ENCODE measurements at places on chromosomes 6 and 20.
A peak's percentile ranks its signal among the peaks of the same experiment; 100 is the strongest.

DNA sequence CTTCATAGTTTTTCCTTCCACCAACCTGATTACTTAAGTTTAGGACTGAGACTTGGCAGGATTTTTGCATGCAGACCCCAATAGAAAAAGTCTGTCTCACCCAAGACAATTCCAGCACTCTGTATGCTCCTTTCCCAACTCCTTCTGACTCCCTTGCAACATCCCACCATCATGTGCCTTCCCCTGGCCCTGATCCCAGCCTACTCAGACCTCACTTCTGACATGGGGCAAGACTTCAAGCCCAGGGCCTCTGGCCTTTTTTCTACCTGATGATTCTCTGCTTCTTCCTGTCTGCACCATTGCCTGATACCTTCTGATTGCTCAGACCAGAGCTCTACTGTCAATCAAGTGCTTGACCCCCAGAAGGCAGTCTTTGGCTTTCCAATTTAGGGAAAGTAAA, 96.6 kb downstream of the HAO1 start:
- DNase-seq: no peak

DNA sequence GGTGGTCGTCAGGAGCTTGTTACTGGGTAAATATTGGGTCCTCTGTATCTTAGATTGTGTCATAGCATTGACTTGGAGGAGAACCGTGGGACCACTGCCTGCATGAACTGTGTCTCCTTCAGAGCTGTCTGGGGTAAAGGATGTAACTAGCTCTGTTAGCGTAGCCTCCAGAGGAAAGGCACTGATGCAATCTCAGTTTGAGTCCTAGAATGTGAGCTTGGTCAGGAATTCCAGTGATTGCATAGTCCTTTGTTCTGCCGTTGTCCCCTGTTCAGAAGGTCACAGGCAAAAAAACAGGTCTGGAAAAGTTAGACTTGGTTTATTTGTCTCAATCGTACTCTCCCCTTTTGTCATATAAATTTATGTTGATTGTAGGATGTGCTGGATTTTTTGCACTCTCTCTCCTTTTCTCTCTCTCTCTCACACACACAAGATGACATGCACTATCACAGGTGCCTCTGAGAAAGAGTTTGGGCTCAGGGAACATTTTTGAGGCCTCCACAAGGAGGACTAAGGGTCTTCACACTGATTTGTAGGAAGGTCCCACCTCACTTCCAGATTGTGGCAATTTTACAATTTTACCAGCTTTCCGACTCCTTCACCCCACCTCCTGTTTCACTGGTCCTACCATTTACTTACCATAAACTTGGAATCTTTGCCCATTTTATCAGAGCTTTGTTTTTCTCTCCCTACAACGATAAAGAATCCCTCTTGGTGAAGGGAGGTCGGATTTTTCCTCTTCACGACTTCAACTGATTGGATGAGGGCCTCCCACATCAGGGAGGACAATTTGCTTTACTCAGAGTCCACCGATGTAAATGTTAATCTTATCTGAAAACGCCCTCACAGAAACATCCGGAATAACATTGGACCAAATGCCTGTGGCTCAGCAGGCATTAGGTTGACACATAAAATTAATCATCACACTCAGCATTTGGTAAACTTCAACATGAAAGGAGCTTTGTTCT, 7.0 kb upstream of the DACT2 start:
- DNase-seq: no peak

GRCh38 chr20:25859649-25860530, 163.2 kb upstream of the ZNF337 start:
- DNase-seq: peak; percentile 56

DNA sequence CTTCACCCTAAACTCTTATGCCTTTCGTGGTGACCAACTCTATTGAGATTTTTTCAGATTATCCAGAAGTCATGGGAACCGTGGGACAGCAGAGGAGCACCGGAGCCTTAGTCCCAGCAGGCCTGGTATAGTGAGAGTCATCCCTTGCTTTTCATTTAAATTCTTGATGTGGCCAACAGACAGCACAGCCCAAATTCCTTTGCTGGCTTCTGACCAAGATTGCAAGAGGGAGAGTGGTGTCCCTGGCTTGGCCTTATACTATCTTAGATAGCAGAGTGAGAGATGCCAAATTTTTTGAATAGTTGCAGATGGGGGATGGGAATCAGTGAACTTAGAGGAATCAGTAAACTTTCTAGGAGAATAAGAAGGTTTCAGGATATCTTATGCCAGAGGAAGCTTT, 7.8 kb downstream of the STX11 start:
- no peak for DNase-seq

DNA sequence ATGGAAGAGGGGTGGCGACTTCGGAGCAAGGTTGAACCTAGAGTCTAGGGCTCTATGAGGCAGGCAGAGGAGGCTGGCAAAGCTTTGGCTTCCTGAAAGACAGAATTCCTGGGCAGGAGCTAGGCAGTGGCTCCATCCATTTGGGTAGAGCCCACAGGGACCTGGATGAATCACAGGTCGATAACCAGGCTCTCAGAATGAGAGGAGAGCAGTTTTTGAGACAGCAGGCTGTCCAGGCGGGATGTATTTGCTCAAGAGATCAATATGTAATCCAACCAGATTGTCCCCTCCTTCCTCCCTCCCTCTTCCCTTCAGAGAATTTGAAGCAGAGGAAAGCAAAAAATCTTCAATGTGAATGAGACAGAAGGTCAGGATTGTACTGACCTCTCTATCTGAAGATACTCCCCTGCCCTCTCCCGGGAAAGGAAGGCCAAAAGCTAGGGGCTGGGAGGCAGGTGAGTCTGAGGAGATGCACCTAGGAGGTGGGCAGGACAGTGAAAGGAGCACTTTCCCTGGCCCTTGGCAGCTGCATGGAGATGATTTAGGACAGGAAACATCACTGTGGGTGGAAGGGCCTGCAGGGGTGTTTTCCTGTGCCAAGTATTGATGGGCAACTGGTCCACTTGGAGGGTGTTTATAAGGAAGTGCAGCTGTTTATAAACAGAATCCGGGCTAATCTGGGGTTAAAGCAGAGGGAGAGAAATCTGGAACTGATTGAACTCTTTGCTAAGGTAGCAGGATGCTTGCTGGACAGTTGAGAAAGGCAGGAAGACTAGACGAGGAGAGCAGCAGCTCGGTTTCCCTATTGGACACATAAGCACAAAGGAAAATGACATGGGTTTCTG, 212.4 kb upstream of the LRFN2 start:
- no peak for DNase-seq

DNA sequence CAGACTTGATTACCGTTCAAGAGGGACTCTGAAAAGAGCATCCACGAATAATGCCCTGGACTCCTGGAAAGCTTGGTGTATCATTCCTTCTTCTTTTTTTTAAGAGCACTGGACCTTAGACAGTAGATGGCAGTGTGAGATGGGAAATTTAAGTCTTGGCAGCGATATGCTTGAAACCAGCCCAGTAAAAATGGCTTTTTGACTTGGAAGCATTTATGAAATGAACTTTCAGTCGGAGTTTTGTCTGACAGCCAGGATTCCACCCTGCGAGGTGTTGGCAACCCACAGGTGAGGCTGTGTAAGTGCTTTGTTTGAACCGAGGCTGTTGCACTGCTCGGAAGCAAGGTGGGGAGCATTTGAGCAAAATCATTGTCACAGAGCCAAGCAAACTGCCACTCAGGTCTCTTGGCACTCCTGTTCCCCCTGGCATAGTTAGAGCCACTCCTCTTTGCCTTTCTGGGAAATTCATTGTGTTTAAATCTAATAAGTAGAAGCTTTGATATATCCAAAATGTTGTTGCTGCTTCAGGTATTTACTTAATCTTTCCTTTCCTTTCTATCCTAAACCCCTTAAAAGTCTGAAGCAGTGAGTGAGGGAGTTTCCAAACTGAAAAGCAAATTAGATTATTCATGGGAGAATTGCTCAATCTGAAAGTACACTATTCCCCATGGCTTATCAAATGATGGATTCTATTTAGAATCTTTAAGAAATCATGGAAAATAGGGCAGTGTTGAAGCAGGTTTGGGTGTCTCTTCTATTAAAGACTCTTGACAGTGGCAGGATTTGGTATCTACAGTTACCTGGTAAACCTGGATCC, 272.8 kb upstream of the SLC35B3 start:
- no peak for DNase-seq

GRCh38 chr20:24971376-24972101, 21.0 kb downstream of the APMAP start:
- no peak for DNase-seq

- DNase-seq: no peak
Measured at GRCh38 chr20:61918548-61918947, 147.1 kb downstream of the TAF4 start.
